Right ventricle myocardium superior (tissue), 1 donor: ENCODE measurements at places on chromosomes 2 and 18. TPM values are rescaled to one million over a fixed set of nuclear protein-coding genes. Genes with fewer than 3 reads are reported as not detected.

Gene ASB18
- total RNA-seq, result 4.5 TPM

Gene TANC1
- 56.2 TPM for total RNA-seq

Gene BOLA3
- 89.6 TPM for total RNA-seq

Gene FLACC1
- 8.3 TPM for total RNA-seq

Gene LYG1
- total RNA-seq, result not detected

DNA sequence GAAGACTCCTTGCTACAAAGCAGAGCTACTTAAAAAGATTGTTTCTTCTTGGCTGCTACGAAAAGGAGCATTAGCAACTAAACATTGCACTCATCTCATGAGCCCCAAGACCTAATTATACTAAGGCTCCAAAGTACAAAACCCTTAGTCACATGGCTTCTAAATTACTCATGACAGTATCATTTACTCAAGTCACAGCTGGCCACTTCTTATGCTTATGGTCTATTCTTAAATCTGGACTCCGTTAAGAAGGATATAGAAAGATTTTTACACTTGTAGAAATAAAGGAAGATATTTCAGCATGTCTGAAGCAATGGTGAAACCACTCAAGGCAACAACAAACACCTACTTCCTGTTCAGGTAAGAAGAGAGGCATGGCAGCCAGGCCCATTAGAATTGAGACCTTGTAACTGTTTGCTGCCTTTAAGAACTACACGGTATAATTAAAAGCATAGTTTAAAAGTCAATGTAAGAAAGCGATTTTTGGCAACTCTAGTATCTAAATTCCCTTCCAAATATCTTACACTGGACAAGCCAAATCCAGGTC, 12.7 kb downstream of the ANKRD44 start:
- DNase-seq, result no peak

- no peak for DNase-seq
Observed at GRCh38 chr2:73239776-73240175, 5.7 kb downstream of the CCT7 start.

DNA sequence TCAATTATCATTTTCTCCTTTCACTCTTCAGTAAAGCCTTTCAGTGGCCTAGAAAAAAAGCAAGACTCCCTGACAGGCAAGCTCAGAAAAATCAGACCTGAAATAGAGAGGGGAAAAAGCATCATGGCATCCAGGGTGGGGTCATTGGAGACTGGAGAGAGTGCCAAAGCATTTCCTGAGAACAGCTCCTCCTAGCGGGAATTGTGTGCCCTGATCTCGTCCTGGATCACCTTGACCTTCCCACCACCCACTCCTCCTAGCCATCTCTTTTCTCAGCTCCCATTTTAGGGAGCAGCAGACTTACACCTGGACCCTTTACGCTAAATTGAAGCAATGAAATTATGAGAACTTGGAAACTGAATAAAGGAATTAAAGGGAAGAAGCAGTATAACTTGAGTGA, 176.6 kb downstream of the VWC2L start:
- DNase-seq, result no peak

GRCh38 chr2:17544256-17544655, 3.8 kb downstream of the VSNL1 start:
- no peak for DNase-seq
